Stimulated activated CD4-positive, alpha-beta T cell treated with anti-CD3 and anti-CD28 coated beads, Interleukin-4, amount 100 ng/mL, for 1 hour (primary cell): ENCODE measurements at places on chromosomes 3 and 15.
A peak's percentile ranks its signal among the peaks of the same experiment; 100 is the strongest.

- no peak for DNase-seq
These were observed 748 bp upstream of the AVEN start for GRCh38 chr15:34039790-34040113.

GRCh38 chr3:83523470-83524073 lies 1435.2 kb upstream of the CADM2 start:
- no peak for DNase-seq

DNA sequence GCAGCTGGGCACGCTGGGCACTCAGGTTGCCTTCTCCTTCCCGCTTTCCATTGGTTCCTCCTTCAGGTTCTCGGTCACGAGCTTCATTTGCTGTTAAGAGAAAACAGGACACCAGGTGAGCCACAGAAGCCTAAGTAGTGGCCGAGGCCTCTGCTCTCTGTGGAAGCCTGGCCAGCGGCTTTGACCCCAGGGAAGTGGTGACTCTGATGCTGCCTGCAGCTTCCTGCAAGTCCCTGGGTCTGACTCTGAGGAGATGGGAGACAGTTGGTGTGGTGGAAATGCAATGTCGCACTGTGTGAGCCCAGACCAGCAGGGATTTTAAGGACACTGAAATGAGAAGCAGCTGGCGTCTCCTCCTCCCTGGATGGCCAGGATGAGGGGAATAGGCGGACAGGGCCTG lies 80.5 kb downstream of the SNRK start:
- no peak for DNase-seq

DNA sequence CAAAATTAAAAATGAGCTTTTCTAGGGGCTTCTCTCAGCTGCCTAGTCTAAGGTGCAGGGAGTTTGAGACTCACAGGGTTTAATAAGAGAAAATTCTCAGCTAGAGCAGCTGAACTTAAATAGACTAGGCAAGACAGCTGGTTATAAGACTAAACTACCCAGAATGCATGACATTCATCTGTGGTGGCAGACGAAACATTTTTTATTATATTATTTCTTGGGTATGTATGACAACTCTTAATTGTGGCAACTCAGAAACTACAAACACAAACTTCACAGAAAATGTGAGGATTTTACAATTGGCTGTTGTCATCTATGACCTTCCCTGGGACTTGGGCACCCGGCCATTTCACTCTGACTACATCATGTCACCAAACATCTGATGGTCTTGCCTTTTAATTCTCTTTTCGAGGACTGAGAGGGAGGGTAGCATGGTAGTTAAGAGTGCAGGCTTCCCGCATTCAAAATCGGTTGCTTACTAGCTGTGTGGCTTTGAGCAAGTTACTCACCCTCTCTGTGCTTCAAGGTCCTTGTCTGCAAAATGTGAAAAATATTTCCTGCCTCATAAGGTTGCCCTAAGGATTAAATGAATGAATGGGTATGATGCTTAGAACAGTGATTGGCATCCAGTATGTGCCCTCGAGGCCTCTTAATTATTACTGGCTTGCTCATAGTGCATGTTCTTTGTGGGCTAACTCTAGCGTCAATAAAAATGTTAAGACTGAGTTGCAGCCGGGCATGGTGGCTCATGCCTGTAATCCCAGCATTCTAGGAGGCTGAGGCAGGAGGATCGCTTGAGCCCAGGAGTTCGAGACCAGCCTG lies 984 bp downstream of the CCR5 start:
- DNase-seq: no peak

DNA sequence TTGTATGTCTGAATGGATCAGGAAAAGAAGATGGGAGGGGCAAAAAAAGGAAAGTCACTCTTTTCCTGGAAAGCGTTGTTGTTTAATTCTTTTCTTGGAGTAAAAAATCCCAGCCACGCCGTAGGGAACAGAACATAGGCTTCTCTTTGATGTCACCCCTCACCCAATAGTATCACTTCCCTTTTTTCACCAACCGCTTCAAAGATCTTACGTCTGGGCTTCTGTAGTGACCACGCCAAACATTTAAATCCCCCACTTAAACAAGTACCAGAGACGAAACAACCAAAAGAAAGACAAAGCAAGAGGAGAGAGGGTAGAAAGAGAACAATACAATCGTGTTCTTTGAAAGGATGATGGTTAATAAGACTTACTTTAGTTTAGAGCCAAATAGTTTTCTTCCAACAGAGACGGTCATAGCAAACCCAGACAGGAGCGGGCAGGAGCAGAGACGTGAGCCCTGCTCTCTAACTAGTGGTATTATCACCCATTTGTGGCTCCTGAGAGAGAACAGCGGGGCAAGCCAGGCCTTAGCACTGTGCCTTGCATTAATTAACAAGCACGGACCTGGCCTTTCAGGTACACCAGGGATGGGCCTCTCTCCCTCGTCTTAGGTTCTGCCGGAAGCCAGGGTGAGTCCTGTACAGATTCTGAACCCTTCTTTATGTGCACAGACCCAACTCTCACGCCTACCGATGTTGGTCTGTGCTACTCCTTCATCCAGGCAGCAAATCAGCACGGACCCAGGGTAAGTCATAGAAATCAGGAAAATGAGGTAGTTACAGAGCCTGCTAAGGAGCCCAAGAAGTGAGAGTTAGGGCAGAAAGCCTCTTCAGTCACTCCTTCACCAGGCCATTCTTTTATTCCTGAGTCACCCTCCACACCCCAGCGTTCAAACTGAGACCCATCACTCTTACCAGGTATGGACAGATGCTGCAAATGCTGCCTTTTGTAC lies 28.2 kb upstream of the BCL6 start:
- no peak for DNase-seq

- no peak for DNase-seq
These were observed 54.0 kb downstream of the TSC22D2 start for GRCh38 chr3:150462108-150462507.

- DNase-seq: no peak
These were observed 65.9 kb upstream of the NTRK3 start for GRCh38 chr15:88322461-88322860.

- no peak for DNase-seq
These were observed 158.7 kb downstream of the MTHFS start for GRCh38 chr15:79738143-79738542.

DNA sequence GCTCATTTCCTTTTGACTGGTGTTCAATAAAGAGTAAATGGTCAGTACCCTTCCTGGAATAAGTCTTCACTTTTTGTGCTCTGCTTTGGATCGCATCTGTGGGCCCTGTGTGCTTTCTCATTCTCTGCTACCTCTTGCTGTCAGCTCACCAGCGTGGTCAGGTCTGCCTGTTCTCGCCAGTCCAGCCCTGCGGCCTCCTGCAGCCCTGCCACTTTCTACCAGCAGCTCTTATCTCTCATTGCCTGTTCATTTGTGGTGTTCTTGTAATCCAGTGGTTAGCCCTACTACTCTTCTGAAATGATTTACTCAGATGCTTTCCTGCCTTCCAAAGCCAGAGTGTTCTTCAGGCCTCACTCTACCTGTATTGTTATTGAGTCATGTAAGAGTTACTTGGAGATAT lies 54.8 kb downstream of the CHCHD6 start:
- DNase-seq: no peak

DNA sequence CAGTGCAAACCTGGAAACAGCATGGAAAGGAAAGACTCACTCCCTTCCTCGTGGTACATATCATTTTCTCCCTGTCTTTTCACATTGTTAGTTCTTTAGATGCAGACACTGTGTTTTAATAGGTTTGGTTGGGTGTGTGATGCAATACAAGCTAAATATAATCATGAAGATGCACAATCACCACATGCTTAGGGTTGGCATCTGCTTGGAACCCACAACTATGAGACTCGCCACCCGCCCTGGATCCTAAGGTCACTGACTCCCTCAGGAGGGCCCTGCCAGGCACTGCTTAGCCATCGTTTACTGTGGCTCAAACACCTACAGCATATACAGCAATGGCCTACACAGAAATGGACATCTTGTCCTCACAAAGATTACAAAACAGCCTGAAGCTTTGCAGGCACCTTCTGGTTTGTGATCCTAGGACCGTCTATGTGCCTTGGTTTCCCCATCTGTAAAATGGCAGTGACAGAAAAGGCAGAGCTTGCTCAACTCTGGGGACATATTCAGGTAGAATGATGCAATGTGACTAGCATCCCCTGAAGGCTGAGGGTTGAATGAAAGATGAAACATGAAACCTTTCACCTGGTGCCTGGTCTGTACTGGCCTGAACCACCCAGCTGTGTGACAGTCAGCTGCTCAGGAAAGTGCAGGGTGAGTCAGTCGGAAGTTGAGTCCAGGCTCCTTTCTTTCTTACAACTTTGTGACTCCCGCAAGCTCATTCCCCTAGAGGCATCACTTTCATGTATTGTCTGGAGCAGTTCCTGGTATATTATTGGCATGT lies 123.6 kb upstream of the PFN2 start:
- no peak for DNase-seq

GRCh38 chr3:48656061-48656840 lies 6.4 kb downstream of the CELSR3 start:
- DNase-seq: peak; percentile 86

GRCh38 chr15:62933386-62933785 lies 109.2 kb upstream of the TPM1 start:
- no peak for DNase-seq

DNA sequence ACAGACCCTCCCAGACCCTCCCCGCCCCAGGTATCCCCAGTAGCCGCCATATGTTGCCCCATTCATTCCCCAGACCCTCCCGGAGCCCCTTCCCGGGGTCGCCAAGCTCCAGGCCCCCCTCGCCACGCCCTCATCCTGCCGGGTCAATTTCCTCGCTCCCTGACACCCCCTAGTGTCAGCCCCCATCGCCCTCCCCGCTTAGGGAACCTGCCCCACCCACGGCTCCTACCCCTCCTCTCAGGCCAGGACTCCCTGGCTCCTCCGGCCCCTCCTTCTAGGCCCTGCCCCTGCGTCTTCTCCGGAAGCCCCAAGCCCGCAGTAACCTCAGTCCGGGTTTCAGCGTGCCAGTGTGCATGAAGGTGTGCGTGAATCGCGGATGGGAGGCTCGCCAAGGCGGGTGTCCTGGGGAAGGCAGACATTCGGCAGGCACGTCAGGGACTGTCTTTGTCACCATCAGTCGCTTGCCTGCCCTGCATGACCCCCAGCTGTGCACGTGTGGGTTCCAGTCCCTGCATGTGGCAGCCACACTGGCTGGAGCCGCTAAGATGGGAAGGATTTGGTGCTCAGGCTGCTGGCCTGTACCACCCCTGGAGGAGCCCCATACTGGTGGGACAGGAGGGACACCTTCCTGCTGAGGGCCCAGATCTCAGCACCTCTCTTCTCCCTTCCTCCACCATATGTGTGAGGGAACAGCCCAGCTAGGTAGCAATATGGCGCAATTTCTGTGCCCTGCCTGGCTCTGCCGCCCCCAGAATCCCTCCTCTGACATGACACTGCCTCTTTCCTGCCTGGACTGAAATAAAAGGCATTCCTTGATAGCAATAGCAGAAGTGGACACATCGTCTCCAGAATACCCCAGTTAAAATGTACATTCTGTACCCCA lies 693 bp downstream of the DISP2 start:
- peak; percentile 33 for DNase-seq

DNA sequence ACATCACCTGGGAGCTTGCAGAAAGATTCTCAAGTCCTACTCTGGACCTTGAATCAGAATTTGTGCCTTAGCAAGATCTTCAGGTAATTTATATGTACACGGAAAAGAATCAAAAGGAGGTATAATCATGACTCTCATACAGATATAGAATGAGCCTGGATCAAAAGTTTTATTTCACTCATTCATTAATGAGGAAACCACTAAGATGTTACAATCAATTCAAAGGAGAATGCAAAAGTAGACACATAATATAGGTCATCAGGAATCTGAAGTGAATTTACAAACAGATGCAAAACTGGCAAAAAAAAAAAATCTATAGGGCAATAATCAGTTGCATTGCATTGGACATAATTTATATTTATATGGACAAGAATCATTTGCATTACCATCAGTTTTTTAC lies 195.4 kb upstream of the TLE3 start:
- no peak for DNase-seq

DNA sequence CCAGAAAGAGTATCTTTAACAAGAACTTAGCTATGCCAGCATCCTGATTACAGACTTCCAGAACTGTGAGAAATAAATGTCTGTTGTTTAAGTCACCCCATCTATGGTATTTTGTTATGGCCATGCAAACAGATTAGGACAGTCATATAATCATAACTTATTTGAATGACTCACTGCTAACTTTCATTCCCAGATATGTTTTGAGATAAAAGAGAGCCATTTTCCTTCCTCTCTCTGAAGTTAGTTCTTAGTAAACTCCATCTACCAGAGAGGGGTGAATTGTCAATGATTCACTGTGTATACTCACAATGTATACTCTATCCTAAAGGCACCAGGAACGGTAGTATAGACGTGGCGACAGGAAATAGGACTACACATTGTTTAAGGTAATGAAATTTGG lies 179.4 kb upstream of the DPH6 start:
- DNase-seq: no peak

GRCh38 chr3:186361246-186361761 lies 730 bp downstream of the DGKG start:
- no peak for DNase-seq

DNA sequence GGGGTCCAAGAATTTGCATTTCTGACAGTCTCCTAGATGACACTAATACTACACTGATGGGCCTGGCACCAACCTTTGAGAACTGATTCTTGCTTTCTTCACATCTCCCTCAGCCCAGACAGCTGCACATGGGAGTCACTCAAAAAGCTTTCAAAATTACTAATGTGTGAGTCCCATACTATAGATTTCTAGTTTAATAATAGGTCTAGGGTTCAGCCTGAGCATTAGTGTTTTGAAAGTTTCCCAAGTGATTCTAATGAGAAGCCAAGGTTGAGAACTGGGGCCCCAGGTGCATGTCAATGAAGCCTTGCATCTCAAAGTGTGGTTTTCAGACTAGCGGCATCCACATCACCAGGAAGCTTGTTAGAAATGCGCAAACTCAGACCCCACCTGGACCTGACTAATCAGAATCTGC lies 159.9 kb upstream of the CMC1 start:
- no peak for DNase-seq

GRCh38 chr3:54309601-54310000 lies 187.2 kb downstream of the CACNA2D3 start:
- no peak for DNase-seq

DNA sequence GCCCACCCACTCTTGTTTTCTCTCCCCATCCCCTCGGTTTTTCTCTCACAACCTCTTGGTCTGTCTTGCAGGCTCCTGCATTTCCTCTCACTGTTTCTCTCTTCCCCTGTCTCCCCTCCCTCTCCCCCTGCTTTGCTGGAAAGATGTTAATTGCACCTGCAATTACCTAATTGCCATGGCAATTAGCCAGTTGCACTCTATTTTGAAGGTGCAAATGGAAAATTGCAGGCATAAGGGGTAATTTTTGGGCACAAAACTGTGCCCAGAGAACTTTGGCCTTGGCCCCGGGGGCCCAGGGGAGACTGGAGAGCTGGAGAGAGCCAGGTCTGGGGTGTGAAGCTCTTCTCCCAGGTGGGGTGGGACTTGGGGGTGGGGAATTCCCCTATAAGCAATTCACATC lies 164.5 kb upstream of the TLE3 start:
- no peak for DNase-seq
